Ecto neural progenitor cell (in vitro differentiated cells): ENCODE measurements at places on chromosomes 5 and 9.

- DNase-seq = no peak
Measured at GRCh38 chr5:39569857-39570256, 145.1 kb upstream of the DAB2 start.

- DNase-seq = no peak
Measured at GRCh38 chr9:133354766-133355165, 1.5 kb downstream of the SURF1 start.

- DNase-seq = no peak
Measured at GRCh38 chr9:128555180-128555721, 2.9 kb downstream of the SPTAN1 start.

DNA sequence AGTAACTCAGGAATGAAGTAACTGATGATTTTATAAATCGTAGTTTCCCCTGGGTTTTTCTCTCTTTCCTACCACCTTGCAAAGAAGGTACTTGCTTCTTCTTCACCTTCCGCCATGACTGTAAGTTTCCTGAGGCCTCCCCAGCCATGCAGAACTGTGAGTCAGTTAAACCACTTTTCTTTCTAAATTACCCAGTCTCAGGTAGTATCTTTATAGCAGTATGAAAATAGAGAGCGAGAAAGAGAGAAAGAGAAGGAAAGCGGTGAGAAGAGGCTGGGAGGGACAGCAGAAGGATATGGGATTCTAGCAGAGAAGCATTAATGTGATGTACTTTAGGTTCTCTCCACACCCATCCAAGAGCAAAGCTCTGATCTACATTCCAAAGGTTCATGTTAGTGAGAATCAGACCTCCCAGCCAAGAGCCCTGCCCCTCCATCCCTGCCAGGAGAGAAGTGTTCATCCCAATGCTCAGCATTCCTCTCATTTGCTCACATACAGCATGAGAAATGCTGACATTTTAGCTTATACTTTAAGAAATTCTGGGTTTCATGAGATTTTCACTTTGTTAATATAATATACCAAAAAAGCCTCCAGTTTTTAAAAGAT lies 185.0 kb upstream of the PTGER4 start:
- DNase-seq = no peak

DNA sequence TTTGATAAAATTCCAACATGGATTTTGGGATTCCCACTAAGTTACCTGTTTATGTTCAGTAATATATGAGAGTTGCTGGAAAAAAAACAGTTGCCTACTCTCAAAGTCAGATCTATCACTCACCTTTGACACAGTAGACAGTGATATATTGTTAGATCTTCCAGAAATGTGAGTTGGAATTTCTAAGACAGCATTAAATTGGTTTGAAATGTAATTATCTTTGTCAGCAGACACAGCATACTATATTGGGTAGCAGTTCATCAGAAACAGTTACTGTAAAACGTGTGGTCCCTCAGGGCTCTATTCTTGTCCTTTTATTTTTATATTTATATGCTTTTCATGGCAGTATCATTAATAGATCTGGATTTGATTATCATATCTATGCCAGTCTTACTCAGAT lies 433.6 kb upstream of the ARRDC3 start:
- no peak for DNase-seq

- DNase-seq = no peak
Measured at GRCh38 chr5:151483176-151483575, 35.8 kb downstream of the SLC36A1 start.
